ENCODE measurements at places on chromosomes 4 and X. TPM values are rescaled to one million over a fixed set of nuclear protein-coding genes. Genes with fewer than 3 reads are reported as not detected.

The GPC4 gene
- 1.2 TPM for polyA plus RNA-seq

The CNKSR2 gene
- not detected for polyA plus RNA-seq

The HCCS gene
- 29.1 TPM for polyA plus RNA-seq

The FRMD7 gene
- polyA plus RNA-seq = not detected

The FGF13 gene
- 3.7 TPM for polyA plus RNA-seq

The BOD1L1 gene
- 8.3 TPM for polyA plus RNA-seq

The LSM6 gene
- polyA plus RNA-seq = 78.9 TPM

The CYSLTR1 gene
- polyA plus RNA-seq = 1.6 TPM

The ASB11 gene
- polyA plus RNA-seq = 0.60 TPM

The TMPRSS11E gene
- not detected for polyA plus RNA-seq

The RAP1GDS1 gene
- polyA plus RNA-seq = 18.5 TPM

The RAB40A gene
- polyA plus RNA-seq = 0.12 TPM

The NLGN3 gene
- polyA plus RNA-seq = 0.95 TPM

The ASB12 gene
- polyA plus RNA-seq = 0.17 TPM

The HSD17B13 gene
- polyA plus RNA-seq = 0.13 TPM

The SCLT1 gene
- 4.9 TPM for polyA plus RNA-seq

The NUDT6 gene
- 5.9 TPM for polyA plus RNA-seq

The MAGEA10 gene
- polyA plus RNA-seq = not detected
